ENCODE measurements at places on chromosomes 6 and 20. TPM values are rescaled to one million over a fixed set of nuclear protein-coding genes. Genes with fewer than 3 reads are reported as not detected.

ADGB gene
- total RNA-seq, result 0.35 TPM

AGER gene
- total RNA-seq, result 11.9 TPM

DNA sequence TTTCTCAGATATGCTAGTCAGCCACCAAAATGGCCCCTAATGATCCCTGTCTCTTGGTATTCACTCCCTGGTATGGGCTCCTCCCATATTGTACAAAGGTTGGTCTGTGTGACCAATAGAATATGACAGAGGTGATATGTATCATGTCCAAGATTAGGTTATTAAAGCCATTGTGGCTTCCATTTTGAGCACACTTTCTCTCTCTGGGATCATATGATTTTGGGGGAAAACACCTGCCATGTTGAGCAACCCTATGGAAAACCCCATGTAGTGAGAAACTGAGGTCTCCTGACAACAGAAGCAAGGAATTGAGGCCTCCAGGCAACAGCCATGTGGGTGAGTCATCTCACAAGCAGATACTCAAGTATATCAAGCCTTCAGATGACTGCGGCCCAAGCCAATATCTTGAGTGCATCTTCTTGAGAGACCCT is 7.1 kb upstream of the ZNF318 start:
- H3K4me3 ChIP-seq, result no peak overlapping the region
- peaks cover 14% of the 10 kb centered on the region for H3K4me1 ChIP-seq
- no peak for DNase-seq
- H3K36me3 ChIP-seq, result no peaks in the 10 kb centered on the region
- H3K27me3 ChIP-seq, result no peaks in the 10 kb centered on the region
- no peak overlapping the region for H3K27ac ChIP-seq

DNA sequence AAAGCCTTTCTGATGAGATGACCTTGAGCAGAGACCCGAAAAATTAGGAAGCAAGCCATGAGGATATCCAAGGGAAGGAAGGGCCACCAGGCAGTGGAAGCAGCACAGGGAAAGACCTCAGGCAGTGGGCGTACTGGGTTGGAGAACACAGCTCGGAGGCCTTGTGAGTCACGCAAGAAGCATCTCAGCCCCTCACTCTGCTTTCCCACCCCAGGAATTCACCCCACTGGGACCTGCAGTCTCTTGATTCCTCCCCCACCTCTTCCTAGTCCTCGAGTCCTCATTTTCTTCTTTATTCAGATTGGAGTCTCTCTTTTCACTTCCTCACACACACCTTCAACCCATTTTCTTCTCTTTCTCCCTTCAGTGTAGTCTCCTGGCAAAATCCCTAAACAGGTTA is 27.0 kb downstream of the RPRD1B start:
- H3K27me3 ChIP-seq, result no peaks in the 10 kb centered on the region
- no peak overlapping the region for H3K4me3 ChIP-seq
- no peak overlapping the region for H3K27ac ChIP-seq
- DNase-seq, result no peak
- H3K4me1 ChIP-seq, result no peaks in the 10 kb centered on the region
- peaks cover 61% of the 10 kb centered on the region for H3K36me3 ChIP-seq

GRCh38 chr6:135012764-135013163 is 41.9 kb downstream of the HBS1L start:
- H3K4me3 ChIP-seq, result no peak overlapping the region
- no peaks in the 10 kb centered on the region for H3K27me3 ChIP-seq
- H3K27ac ChIP-seq, result no peak overlapping the region
- no peaks in the 10 kb centered on the region for H3K36me3 ChIP-seq

PRSS16 gene
- 0.55 TPM for total RNA-seq

EFCAB8 gene
- total RNA-seq, result 0.35 TPM

DNA sequence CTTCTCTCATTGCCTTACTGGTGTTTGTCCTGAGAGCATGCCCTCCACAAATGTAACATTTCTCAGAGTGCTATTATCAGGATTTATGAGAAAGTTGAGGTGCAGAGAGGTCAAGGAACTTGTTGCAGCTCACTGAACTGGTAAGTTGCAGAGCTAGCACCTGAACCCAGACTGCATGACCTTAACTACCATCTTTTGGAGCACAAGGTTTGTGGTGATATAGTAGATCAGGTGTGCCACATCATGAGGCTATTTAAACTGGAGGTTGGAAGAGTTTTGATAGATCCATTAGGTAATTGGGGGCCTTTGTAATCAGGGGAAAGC is 112.0 kb upstream of the CITED2 start:
- H3K4me3 ChIP-seq, result no peak overlapping the region
- DNase-seq, result no peak
- H3K36me3 ChIP-seq, result no peaks in the 10 kb centered on the region
- H3K27ac ChIP-seq, result no peak overlapping the region
- H3K4me1 ChIP-seq, result peaks cover 7% of the 10 kb centered on the region

DNA sequence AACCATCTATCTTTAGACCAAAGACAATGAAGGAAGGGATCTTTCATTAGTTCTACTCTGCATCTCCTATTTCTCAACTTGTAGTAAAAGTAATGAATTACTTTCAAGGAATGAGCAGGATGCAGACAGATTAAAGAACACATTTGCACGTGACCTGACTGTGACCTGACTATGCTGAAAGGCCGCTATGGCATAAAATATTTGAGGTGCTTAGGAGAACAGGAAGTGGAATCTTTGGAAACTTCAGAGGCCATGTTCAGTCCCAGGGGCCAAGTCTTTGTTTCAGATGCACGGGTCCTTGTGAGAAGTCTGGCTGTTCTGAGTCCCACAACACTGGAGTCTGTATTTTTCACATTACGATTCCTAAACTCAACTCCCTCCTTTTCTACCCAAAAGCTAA is 41.0 kb downstream of the NINL start:
- H3K36me3 ChIP-seq, result no peaks in the 10 kb centered on the region
- H3K4me1 ChIP-seq, result no peaks in the 10 kb centered on the region

DNA sequence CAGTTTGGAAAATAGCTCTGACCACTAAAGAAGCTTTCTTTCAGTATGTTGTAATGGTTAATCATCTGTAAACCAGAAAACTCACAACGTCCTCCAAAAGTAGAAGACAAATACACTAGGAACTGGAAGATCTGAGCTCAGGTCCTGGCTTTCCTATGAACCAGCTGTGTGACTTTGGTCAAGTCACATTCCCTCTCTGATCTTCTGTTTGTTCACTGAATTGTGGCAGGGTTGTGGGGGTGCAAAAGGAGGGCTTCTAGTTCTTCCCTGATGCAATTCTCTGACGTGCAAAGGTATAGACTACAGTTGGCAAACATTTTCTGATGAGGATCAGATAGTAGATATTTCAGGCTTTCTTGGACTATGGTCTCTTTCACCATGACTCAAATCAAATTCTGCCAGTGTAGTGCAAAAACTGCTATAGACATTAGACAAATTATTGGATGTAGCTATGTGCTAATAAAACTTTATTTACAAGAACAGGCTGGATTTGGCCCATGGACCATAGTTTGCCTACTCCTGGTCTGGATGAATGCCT is 44.9 kb downstream of the ATXN1 start:
- no peak overlapping the region for H3K27ac ChIP-seq
- H3K36me3 ChIP-seq, result no peaks in the 10 kb centered on the region
- peaks cover 14% of the 10 kb centered on the region for H3K4me1 ChIP-seq
- H3K4me3 ChIP-seq, result no peak overlapping the region
- no peaks in the 10 kb centered on the region for H3K27me3 ChIP-seq

DNA sequence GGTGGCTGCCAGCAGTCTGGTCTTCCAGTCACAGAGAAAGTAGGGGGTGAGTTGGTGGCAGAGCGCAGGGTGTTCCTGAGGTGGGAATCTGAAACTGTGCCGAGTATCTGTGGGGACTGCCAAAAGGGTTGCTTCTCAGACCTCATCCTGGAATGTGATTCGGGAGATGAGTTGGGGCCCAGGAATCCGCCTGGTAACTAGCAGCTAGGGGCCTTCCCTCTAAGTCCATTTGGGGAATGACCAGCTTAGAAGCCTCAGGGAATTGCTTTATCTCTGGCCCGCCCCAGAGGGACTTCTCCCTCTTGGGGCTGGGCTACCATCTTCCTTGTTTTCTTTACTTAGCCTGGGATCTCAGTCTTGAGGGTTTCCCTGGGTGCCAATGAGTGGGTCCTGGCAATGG is 49.6 kb downstream of the MOCS1 start:
- H3K4me1 ChIP-seq, result no peaks in the 10 kb centered on the region
- H3K27me3 ChIP-seq, result no peaks in the 10 kb centered on the region
- DNase-seq, result no peak
- no peak overlapping the region for H3K4me3 ChIP-seq

- H3K36me3 ChIP-seq, result no peaks in the 10 kb centered on the region
- H3K27me3 ChIP-seq, result no peaks in the 10 kb centered on the region
- no peak overlapping the region for H3K27ac ChIP-seq
- no peaks in the 10 kb centered on the region for H3K4me1 ChIP-seq
Observed at GRCh38 chr6:101662111-101662897, 268.8 kb downstream of the GRIK2 start.

UST gene
- 6.4 TPM for total RNA-seq

GRCh38 chr6:128370072-128370471 is 150.3 kb downstream of the PTPRK start:
- H3K36me3 ChIP-seq, result no peaks in the 10 kb centered on the region
- H3K27me3 ChIP-seq, result no peaks in the 10 kb centered on the region
- no peak overlapping the region for H3K4me3 ChIP-seq
- no peak overlapping the region for H3K27ac ChIP-seq
- H3K4me1 ChIP-seq, result no peaks in the 10 kb centered on the region

DNA sequence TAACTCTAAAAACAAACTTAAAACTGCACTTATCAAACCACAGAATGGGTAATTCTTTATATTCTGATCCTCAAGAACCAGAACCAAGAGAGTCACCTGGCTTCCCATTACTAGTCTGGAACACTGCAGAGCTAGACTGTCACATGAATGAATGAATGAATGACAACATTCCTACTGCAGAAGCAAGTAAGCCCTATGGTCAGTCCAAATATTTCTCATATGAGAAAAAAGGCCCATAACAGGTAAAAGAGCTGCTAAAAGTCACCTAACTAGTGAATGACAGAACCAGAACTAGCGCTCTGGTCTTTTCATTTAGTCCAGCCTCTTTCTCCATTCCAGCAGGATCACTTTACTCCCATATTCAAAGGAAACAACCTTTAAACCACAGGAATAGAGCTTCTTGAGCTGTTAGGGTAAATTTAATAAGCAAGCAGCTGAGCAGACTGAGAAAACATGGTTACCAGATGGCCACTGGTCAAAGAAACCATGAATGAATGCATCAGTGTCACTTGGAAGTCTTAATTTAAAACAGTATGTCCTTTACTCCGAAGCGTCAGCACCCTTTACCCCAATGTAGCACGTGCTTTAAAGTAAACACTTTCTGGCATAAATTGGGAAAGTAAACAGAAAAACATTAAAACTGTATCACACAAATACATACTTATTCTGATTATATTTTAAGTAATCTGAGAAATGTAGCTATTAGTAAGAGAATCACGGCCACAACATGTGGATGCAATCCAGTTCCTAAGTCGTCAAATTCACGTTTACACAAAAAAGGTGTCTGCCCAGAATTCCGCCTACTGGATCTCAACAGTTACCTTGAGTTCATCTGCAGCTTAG is 1.4 kb downstream of the PREP start:
- H3K4me1 ChIP-seq, result peaks cover 48% of the 10 kb centered on the region
- H3K4me3 ChIP-seq, result peak overlapping the region; percentile 66
- H3K27ac ChIP-seq, result no peak overlapping the region
- no peak for DNase-seq
- H3K36me3 ChIP-seq, result peaks cover 1% of the 10 kb centered on the region

JAG1 gene
- total RNA-seq, result 0.11 TPM

RREB1 gene
- total RNA-seq, result 17.7 TPM

TGM2 gene
- total RNA-seq, result not detected

DNA sequence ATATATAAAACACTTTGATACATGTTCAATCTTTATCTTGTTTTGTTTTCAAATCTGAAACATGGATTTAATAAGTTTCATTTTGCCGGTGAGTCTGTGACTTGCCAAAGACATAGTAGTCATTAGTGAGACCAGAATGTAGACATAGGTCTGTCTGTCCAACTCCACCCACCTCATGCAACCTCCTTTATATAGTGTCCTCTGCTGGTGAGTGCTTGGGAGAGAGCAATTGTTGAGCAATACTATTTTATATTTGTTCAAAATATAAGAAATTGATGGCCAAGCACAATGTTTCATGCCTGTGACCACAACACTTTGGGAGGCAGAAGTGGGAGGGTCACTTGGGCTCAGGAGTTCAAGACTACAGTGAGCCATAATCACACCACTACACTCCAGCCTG is 10.8 kb upstream of the LY86 start:
- H3K36me3 ChIP-seq, result no peaks in the 10 kb centered on the region
- DNase-seq, result no peak
- H3K4me1 ChIP-seq, result no peaks in the 10 kb centered on the region
- no peak overlapping the region for H3K27ac ChIP-seq
- H3K27me3 ChIP-seq, result no peaks in the 10 kb centered on the region

DNA sequence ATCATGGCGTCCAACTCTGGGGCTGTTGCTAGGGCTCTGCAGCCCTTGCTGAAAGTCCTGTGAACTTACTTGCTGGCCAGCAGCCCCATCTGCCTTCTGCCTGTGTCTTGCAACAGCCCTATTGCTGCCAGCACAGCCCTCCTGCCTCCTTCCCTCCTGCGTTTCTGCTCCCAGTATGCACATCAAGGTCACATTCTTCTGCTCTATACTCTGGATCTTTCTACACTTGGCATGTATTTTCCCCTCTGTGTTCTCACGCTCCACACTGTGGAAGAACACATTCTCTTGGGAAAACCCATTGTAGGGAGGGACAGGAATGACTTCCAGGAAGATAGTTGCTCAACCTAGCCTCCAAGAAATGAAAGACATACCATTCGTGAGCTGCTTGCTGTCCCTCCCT is 80.9 kb upstream of the PHACTR2 start:
- no peaks in the 10 kb centered on the region for H3K36me3 ChIP-seq
- no peak for DNase-seq
- H3K4me3 ChIP-seq, result no peak overlapping the region

- H3K4me3 ChIP-seq, result no peak overlapping the region
- DNase-seq, result no peak
- no peak overlapping the region for H3K27ac ChIP-seq
- no peaks in the 10 kb centered on the region for H3K27me3 ChIP-seq
- no peaks in the 10 kb centered on the region for H3K36me3 ChIP-seq
Observed at GRCh38 chr20:17525132-17525531, 6.0 kb downstream of the BFSP1 start.

DNA sequence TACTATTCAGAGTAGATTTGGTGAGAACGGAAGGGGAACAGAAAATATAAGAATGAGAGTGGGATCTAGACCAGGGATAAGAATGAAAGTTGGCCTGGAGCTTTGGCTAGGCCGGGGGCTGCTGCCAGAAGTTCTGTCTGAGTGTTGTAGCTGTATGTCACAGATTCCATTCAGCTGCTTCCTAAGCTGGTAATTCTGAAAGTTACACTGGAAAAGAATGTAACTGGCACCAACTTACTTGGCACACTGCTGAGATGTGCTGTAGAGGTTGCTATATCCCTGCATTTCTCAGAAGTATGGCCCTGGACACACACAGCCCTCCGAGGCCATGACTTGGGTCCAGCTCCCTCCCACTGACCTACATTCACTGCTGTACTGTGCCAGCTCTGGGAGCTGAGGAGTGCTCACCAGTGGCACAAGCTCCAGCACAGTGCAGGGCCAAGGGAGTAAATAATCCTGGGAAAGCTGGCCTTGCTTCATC is 25.8 kb upstream of the TMEM217 start:
- no peak overlapping the region for H3K27ac ChIP-seq
- peaks cover 45% of the 10 kb centered on the region for H3K36me3 ChIP-seq
- no peak overlapping the region for H3K4me3 ChIP-seq
- H3K4me1 ChIP-seq, result peaks cover 5% of the 10 kb centered on the region

- peaks cover 25% of the 10 kb centered on the region for H3K36me3 ChIP-seq
- H3K4me3 ChIP-seq, result no peak overlapping the region
- no peak for DNase-seq
- H3K4me1 ChIP-seq, result peaks cover 17% of the 10 kb centered on the region
- H3K27me3 ChIP-seq, result no peaks in the 10 kb centered on the region
Observed at GRCh38 chr20:32236048-32236533, 28.4 kb downstream of the POFUT1 start.

PRDM13 gene
- 0.07 TPM for total RNA-seq

- no peaks in the 10 kb centered on the region for H3K27me3 ChIP-seq
- peak overlapping the region; percentile 89 for H3K27ac ChIP-seq
- peak; percentile 69 for DNase-seq
Observed at GRCh38 chr20:36950414-36951197, 902 bp downstream of the SAMHD1 start.

LRFN2 gene
- not detected for total RNA-seq

All from CD8-positive, alpha-beta memory T cell (primary cell).